ENCODE measurements at places on chromosomes 4 and X.

GRCh38 chr4:94595880-94596483 is 144.2 kb downstream of the PDLIM5 start:
- no peaks in the 10 kb centered on the region for H3K27me3 ChIP-seq
- H3K36me3 ChIP-seq, result no peaks in the 10 kb centered on the region
- H3K27ac ChIP-seq, result no peak overlapping the region
- no peak for DNase-seq

DNA sequence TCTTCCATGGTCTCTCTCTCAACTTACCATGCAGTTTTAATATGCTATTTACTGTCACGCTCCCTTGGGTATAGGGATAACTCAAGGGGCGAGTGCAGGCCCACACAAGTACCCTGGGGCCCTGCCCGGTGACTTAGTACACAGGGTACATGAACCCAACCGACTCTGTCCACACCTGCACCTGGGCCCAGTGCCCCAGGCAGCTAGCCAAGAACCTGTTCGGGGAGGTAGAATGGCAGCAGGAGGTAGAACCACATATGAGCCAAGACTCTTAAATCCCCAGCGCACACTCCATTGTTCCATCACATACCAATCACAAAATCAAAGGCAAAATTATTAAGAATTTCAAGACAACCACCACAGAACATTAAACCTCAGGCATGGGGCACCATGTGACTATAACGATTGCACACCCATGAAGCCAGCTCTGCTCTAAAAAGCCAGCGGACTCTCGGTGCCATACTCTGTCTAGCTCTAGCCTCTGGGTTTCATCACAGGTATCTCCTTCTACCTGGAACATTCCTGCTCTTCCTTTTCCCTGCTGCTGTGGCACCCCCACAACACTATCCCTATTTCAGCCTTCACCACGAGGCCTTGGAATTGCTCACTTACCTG is 14.6 kb downstream of the PHF8 start:
- no peaks in the 10 kb centered on the region for H3K27me3 ChIP-seq
- H3K36me3 ChIP-seq, result peaks cover 69% of the 10 kb centered on the region
- no peak overlapping the region for H3K4me3 ChIP-seq
- no peak overlapping the region for H3K27ac ChIP-seq
- H3K4me1 ChIP-seq, result peaks cover 2% of the 10 kb centered on the region

GRCh38 chrX:1060562-1060960 is 151.9 kb downstream of the CRLF2 start:
- no peaks in the 10 kb centered on the region for H3K27me3 ChIP-seq
- no peak for DNase-seq
- no peak overlapping the region for H3K4me3 ChIP-seq
- H3K4me1 ChIP-seq, result no peaks in the 10 kb centered on the region
- H3K36me3 ChIP-seq, result no peaks in the 10 kb centered on the region
- no peak overlapping the region for H3K27ac ChIP-seq

DNA sequence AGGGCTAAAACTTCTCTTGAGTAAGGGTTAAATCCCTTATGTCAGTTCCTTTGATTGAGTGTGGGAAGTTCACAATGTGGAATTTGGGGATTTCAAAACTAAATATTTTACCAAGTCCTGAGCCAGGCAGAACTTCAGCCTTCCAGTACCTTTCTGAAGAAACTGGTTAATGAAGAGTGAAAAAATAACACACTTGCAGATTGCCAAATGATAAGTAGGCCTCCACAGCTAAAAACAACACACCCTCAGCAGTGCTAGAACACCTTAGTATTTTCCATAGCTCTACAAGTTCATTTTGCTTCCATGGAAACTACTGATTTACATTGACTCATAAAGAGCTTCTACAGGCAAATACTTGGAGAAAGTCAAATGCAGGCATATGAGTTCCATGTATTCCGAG is 326.8 kb downstream of the ZNF674 start:
- no peak overlapping the region for H3K27ac ChIP-seq
- no peaks in the 10 kb centered on the region for H3K36me3 ChIP-seq
- DNase-seq, result no peak
- H3K4me1 ChIP-seq, result no peaks in the 10 kb centered on the region
- H3K4me3 ChIP-seq, result no peak overlapping the region
- no peaks in the 10 kb centered on the region for H3K27me3 ChIP-seq

- H3K4me3 ChIP-seq, result no peak overlapping the region
- no peaks in the 10 kb centered on the region for H3K36me3 ChIP-seq
- H3K4me1 ChIP-seq, result peaks cover 7% of the 10 kb centered on the region
- no peaks in the 10 kb centered on the region for H3K27me3 ChIP-seq
- no peak for DNase-seq
Observed at GRCh38 chr4:70938086-70938485, 35.9 kb downstream of the MOB1B start.

DNA sequence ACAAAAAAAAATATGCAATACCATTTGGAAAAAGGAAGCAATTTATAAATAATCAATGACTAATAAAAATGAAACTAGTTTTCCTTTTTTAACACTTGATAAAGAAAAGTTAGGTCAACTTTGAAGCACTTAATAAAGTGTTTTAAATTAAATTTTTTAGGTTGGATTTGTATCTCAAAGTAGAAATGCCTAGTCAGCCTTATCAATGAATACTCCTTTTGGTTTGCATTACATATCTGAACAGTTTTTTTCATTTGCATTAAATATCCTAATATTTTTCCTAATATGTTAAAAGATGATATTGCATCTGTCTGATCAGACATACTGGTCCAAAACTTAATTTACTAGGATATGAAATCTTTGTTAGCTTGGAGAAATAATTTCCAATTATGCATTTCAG is 155.8 kb upstream of the ZFP42 start:
- no peak overlapping the region for H3K27ac ChIP-seq
- DNase-seq, result no peak
- H3K4me1 ChIP-seq, result no peaks in the 10 kb centered on the region
- H3K27me3 ChIP-seq, result no peaks in the 10 kb centered on the region
- H3K36me3 ChIP-seq, result no peaks in the 10 kb centered on the region

DNA sequence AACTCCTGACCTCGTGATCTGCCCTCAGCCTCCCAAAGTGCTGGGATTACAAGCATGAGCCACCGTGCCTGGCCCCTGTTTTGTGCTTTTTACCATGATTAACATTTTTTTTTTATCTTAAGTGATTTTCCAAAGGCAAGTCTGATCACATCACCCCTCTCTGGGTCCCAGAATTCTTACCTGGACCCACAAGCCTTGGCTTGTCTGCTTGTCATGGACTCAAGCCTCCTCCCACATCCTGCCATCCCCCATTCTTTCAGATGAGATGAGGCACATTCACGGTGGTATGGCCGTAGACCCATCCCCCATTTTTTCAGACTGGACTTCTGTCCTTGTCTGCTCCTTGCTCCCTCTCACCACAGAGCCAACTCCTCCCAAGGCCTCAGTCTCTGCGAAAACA is 55.3 kb downstream of the APLN start:
- H3K27ac ChIP-seq, result no peak overlapping the region
- peaks cover 8% of the 10 kb centered on the region for H3K4me1 ChIP-seq
- peaks cover 3% of the 10 kb centered on the region for H3K27me3 ChIP-seq
- DNase-seq, result no peak

DNA sequence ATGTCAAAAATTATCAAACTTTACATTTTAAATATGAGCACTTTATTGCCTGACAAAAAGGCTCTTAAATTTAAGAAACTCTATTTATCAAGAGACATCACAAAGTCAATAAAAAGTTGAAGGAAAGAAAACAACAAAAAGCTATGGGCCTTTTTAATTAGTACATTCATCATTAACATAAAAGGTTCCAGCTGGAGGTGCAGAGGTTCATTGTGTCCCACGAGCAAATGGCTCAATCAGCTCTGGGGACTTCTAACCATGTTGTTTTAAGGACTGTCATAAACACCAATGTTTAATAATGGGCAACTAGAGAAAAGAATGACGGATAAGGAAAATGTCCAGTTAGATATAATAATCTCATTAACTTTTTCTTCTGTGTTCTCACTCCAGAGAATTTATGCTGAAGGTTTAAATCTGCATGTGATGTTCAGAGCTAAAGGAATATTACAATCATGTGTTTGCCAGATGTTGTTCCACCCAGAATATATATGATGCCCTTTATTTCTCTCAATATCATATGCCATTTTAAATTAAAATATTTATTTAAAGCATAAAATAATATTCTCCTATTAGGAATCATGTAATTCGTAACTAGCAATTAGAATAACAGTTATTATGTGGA is 840.3 kb upstream of the ADGRL3 start:
- DNase-seq, result no peak
- H3K4me3 ChIP-seq, result no peak overlapping the region
- H3K27ac ChIP-seq, result no peak overlapping the region
- no peaks in the 10 kb centered on the region for H3K27me3 ChIP-seq

DNA sequence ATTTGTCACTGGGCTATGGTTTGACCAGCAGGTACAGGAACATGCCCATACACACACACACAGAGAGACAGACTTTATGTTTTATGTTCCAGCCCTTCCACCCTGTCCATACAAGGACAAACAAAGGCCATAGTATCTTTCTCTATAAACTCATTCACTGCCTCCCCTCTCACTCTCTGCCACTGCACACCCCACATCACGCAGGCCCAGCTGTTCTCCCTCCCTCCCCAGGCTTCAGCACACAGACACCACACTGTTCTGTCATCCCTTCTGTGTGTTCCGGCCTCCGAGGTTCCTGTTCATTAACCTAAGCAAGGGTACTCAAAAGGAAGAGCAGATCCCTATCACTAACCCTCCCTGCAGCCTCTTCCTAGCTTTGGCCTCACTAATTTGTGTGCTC is 17.8 kb downstream of the LAS1L start:
- H3K4me1 ChIP-seq, result no peaks in the 10 kb centered on the region
- no peaks in the 10 kb centered on the region for H3K27me3 ChIP-seq
- peaks cover 21% of the 10 kb centered on the region for H3K36me3 ChIP-seq
- H3K4me3 ChIP-seq, result no peak overlapping the region

GRCh38 chr4:5708449-5709206 is at the start of gene EVC2:
EVC2 (minus strand) TSS chr4:5708559; CDS start chr4:5708513, 46 bp downstream.
- H3K4me1 ChIP-seq, result peaks cover 26% of the 10 kb centered on the region
- peak; percentile 47 for DNase-seq
- no peak within 1 kb of the TSS for H3K27ac ChIP-seq
- peaks cover 6% of the 10 kb centered on the region for H3K36me3 ChIP-seq
- H3K4me3 ChIP-seq, result peak within 1 kb of the TSS; percentile 63

- no peak overlapping the region for H3K4me3 ChIP-seq
- no peak overlapping the region for H3K27ac ChIP-seq
- no peak for DNase-seq
- no peaks in the 10 kb centered on the region for H3K27me3 ChIP-seq
Observed at GRCh38 chr4:180850318-180850940, 1392.8 kb upstream of the TENM3 start.

DNA sequence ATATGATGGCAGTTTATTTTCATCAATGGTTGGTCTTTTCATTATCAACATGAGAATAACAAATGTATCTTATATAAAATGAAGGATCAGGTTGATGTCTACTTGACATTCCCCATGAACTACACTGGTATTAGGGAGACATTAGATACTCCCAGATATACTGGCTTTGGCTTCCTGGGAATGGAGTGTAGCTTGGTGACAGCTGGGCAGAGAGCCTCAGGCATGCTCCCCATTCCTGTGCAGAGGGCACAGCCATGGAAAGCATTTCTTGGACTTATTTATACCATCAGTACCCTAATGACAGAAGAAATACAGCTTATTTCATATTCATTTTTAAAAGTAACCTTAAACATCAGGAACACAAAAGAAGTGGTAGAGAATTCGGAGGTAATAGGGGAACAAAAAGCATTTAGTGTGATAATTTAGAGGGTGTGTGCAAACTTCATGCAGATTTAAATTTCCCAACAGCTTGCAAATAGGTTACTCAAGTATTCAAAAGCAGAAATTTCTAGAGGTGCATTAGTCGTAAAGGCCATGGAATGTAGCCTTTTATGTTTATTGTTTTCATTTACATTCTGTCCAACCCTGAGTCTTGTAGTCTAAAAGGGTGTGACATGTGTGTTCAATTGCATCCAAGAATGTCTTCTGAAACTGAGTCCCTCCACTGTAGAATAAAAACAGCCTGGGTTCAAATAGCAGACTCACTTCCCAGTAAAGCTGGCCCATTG is 573.8 kb downstream of the KCNIP4 start:
- H3K4me3 ChIP-seq, result no peak overlapping the region
- no peaks in the 10 kb centered on the region for H3K4me1 ChIP-seq
- no peaks in the 10 kb centered on the region for H3K36me3 ChIP-seq
- no peak overlapping the region for H3K27ac ChIP-seq
- no peaks in the 10 kb centered on the region for H3K27me3 ChIP-seq

DNA sequence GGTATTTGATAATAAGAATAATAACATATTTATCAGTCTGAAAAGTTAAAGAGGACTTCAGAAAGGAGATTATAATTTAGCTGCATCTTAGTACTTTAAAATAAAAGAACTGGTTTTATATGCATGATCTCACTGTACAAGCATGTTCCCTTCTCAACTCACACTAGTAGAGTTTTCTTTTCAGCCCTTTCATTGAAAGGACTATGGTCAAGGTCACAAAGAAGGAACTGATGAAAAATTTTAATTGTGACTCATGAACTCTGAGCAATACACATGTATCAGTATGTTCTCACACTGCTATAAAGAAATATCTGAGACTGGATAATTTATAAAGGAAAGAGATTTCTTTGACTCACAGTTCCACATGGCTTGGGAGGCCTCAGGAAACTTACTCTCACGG is 73.7 kb upstream of the NDST4 start:
- H3K4me1 ChIP-seq, result no peaks in the 10 kb centered on the region
- no peak for DNase-seq
- no peak overlapping the region for H3K4me3 ChIP-seq

DNA sequence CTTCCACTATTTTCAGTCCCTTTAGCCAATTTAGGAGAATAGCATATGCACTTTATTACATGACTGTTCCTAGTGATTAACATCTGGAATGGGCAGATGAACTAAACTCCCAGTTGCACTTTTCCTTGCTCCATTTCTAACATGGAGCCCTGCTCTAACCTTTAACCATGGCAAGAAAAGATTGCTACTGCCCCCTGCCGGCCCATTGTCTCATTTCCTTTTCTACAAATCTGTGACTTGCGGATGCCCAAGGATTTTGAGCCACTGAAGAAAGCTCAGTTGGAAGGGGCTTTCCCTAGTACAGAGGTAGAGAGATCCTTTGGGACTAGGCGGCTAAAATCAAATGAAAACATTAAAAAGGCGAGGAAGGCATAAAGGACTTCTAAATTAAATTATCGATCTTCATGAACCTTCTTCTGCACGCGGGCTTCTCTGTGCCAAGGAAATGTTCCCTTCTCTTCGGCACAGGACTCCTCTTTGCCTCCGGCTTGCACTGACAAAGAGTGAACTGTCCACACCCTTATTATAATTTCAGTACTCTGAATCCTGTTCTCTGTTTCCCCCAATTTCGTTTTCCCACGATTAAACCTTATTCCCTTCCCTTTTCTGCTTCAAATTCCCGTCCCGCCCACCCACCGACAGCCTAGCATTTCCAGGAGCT is 577 bp upstream of the GLRA2 start:
- H3K4me1 ChIP-seq, result no peaks in the 10 kb centered on the region
- DNase-seq, result peak; percentile 42
- H3K4me3 ChIP-seq, result no peak overlapping the region
- no peaks in the 10 kb centered on the region for H3K36me3 ChIP-seq
- no peak overlapping the region for H3K27ac ChIP-seq
- peaks cover 2% of the 10 kb centered on the region for H3K27me3 ChIP-seq
